ENCODE measurements at places on chromosomes 7 and 10.

GRCh38 chr10:78319371-78319770 lies 285.7 kb downstream of the RPS24 start:
- no peak for DNase-seq

- no peak for DNase-seq
Measured at GRCh38 chr7:1022801-1023465, 21.4 kb upstream of the GPR146 start.

DNA sequence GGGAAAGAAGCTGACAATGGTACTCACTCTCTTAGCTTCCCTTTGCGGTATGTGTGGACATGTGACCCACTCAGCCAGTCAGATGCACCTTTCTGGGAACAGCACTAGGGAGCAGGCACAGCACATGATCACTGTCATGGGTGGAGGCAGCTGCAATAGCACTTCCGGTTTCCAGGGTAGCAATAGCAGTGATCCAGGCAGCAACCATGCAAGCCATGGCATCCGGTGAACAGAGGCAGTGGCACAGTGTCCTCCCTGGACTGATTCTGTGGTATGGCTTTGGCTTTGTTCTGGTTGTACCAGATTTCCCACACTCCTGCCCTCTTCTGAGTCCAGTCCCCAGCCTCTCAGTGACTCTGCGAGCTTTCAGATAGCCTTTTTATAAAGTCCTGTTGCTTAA lies 86.8 kb upstream of the NAMPT start:
- no peak for DNase-seq

GRCh38 chr7:107953265-107953923 lies 49.6 kb downstream of the LAMB1 start:
- DNase-seq, result no peak

- no peak for DNase-seq
Measured at GRCh38 chr7:42453931-42454361, 216.9 kb upstream of the GLI3 start.

- DNase-seq, result peak; percentile 18
Measured at GRCh38 chr10:126749015-126749655, 78.6 kb upstream of the C10orf90 start.

Data from GM13977 (cell line).